ENCODE measurements at places on chromosomes 4 and X.

DNA sequence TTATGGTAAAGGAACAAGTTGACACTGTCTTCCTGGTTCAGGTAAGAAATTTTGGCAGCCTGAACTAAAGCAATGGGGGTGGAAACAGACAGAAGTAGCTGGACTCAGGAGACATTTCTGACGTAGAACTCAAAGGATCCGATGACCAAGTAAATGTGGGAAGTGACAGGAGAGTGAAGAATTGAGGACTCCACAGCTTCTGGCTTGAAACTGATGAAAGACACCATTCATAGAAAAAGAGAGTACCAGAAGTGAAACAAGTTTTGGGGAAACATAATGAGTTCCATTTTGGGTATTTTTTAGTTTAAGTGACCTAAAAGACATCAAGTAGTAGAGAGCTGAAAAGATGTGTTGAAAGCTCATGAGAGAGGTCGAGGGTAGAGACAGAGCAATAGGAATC, 5.7 kb downstream of the FAM120C start:
- no peak for DNase-seq

DNA sequence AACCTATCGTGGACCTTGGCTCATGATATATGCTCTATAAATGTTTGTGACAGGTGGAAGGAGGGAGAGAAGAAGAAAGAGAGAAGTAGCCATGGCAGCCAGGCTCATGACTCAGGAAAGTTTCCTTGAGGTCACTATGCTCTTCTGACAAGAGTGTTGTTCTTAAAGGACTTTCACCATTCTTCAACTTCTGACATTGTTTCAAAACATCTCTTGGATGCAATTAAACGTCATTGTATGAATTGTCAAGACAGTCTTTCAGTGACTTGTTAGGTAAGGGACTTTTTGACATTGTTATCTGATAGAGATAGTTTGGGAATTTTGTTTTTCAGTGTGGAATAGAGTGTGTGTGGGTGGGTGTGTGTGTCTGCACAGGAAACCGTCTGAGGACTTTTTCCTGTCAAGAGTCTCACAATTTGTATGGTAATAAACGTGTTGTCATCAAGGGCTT, 617.0 kb downstream of the MID1IP1 start:
- no peak for DNase-seq

GRCh38 chrX:101764538-101764937, 104.9 kb upstream of the ARMCX2 start:
- DNase-seq = peak; percentile 17

- DNase-seq = no peak
Measured at GRCh38 chr4:6193399-6193798, 7.0 kb downstream of the JAKMIP1 start.

GRCh38 chrX:120823556-120823955, 52.1 kb downstream of the CT47B1 start:
- no peak for DNase-seq

DNA sequence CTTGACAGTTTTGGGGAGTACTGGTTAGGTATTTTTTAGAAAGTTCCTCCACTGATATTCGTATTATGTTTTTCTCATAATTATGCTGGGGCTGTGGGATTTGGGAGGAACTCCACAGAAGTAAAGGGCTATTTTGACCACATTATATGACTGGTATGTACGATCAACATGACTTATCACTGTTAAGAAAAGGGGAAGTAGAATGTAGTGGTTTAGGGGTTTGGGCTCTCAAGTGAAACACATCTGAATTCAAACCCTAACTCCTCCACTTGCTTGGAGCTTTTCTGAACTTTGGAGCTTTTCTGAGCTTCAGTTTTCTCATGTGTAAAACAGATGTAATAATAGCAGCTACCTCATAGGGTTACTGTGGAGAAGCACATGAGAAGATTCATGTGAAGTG, 96.4 kb upstream of the C1GALT1C1 start:
- DNase-seq = no peak

DNA sequence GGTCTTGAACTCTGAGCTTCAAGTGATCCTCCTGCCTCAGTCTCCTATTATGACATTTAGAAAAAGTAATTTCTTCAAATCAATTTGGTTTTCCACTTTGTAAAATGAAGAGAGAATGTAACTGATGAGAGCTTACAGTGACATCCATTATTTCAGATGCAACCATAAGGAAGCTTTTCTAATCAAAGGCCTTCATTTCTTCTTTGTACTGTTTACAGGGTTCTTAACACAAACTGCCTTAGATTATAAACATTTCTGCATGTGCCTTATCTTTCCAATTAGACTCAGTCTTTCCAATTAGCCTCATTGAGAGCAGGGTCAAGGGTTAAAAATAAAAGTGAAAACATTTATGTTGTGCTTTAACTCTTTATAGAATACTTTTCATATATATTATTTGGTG, 71.8 kb downstream of the WWC2 start:
- no peak for DNase-seq

DNA sequence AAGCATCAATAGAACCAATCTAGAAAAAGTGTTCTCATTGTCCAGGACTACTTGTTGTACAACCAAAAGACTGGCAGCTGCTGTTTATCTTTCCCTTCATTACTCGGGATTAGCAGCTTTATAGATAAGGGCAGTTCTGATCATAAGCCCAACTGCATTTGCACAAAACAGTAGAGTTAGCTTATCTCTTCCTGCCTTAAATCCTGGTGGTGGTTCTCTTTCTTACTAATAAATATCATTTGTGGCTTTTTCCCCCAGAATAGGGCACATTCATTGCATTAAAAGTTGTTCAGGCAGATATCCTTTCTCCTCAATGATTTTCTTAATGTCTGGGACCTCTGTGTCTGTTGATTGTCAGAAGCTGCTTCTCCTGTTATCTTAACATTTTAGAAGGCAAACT, 20.2 kb upstream of the RRAGB start:
- DNase-seq = no peak

GRCh38 chrX:51047950-51048349, 137.4 kb downstream of the BMP15 start:
- no peak for DNase-seq

DNA sequence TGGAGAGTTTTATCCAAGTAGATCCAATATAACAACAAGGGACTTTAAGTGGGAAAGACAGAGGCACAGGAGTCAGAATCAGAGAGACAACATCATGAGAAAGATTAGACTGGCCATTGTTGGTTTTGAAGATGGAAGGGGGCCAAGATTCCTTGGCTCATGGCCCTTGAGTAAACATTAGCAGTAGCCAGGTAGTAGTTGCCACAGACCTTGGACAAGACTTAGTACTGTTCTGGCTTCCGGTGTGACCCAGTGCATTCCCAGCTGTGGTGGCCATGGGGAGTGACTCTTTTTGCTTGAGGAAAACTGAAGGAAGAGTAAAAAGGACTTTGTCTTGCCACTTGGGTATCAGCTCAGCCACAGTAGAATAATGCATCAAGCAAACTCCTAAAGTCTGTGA, 462.2 kb upstream of the CPXCR1 start:
- no peak for DNase-seq

DNA sequence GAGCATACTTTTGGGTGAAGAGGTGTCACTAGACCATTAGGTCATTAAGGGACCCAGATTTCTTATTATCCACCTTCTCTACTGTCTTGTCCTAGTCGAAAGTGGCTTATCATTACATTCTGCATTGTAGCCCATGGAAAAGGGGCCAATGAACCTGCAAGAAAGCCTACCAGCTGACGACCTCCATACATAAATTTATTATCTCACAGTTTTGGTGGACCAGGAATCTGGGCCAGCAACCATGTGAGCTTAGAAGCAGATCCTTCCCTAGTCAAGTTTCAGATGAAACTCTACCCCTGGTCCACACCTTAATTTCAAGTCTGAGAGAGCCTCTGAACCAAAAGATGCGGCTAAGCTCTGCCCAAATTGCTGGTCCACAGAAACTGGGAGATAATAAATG, 37.6 kb downstream of the RPS6KA3 start:
- DNase-seq = no peak

DNA sequence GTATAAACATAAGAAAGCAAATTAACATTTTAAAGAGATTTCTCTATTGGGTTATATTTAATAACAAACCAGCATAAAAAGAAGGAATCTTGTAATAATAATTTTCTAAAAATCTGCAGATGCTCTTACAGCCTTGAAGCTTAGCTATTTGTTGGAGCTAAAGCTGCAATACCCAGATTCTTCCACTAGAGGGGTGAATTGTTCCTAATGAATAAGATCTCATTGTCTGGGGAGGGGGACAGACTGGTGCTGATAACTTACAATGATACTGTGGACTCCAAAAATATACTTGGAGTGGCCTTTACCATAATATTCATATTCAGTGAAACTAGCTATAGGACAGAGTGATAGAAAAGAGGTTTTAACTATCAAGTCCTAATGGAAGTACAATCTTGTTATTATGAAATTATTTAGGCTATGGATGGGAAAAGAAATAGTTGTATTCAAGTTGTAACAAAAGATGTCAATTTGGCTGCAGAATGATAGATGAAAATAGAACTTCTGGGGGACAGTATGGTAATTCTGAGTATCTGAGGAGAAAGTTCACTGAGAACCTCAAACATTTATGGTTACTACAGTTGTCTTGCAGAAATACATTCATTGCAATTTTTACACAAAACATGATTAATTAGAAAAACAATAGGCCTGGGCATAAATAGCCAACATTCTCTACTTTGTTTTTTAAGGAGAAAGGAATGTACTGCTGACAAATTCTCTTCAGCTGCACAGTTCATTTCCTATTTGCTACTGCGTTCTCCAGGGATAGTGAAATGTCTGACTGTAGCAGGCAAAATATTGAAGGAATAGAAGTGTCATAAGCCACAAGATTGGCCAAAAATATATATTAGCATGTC, 443.3 kb downstream of the GBA3 start:
- peak; percentile 20 for DNase-seq

- DNase-seq = no peak
Measured at GRCh38 chr4:175674219-175674618, 137.8 kb downstream of the GPM6A start.

GRCh38 chr4:184099535-184099966, 118.1 kb downstream of the ENPP6 start:
- no peak for DNase-seq

- no peak for DNase-seq
Measured at GRCh38 chrX:107559506-107559905, 68.8 kb upstream of the PRPS1 start.

GRCh38 chr4:104128031-104128849, 366.5 kb downstream of the CXXC4 start:
- no peak for DNase-seq

DNA sequence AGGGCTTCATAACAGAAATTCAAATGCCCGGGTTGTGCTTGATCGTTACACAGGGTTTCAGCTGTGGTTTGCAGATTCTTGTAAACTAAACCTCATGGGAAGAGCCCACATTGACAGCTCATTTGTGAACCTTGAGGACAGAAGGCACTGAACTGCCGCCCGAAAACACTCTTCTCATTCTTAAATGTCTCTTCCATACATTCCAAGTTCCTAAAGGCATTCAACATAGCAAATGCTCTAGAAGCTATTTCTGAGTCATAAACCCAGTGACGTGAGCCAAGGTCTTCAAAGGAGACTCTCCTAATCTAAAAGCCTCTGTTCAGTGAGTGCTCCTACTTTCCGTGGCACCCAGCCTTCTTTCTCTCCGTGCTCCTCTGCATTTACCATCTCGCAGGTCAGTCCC, 737.8 kb upstream of the FRG1 start:
- peak; percentile 49 for DNase-seq

DNA sequence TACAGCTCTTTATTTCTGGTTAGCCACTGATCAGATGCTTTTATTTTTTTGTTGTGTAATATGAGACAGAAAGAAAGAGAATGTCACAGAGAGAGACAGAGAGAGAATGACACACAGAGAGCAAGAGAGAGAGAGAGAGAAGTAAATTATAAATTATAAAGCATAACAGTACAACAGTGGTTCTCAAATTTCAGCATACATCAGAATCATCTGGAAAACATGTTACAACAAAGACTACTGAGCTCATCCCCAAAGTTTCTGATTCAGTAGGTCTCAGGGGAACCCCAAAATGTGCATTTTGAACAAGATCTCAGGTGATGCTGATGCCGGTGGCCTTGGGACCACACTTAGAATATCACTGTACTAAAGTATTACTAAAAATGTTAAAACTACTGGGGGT, 245.8 kb upstream of the DIAPH2 start:
- DNase-seq = no peak

DNA sequence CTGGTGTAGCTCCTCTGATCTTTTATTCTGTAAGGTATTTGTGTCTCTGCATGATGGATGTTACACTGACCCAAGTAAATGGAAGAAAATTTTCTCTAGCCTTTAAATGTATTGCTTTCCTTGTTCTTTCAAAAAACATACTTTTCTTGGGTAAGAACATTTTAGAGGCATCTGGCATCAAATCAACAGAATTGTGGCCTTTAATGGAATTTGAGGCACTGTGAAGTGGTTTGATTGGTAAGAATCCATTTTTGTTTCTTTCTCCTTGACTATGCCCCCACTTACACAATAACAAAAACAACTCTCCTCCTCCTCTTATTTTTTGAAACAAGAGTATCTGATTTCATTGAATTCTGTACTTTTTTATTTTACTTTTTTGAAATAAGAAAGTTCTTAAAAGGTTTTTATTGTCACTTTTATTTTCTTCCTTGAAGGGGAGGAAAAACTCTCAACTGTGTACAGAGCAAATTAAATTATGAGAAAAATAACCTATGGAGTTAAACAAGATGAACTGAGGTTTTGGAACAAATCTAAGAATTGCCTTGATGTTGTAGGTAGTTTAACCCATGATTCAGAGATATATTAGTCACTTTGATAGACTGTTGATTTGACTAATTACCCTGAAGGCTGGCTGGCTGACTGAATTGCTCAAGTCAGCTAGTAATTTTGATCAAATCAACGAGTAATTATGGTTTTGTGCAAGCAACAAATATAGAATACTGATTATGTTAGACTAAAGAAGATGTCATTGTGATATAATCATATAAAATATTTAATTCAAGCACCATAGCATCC, 146.4 kb downstream of the FHIP1A start:
- no peak for DNase-seq

- no peak for DNase-seq
Measured at GRCh38 chr4:7864685-7865084, 75.0 kb downstream of the AFAP1 start.

DNA sequence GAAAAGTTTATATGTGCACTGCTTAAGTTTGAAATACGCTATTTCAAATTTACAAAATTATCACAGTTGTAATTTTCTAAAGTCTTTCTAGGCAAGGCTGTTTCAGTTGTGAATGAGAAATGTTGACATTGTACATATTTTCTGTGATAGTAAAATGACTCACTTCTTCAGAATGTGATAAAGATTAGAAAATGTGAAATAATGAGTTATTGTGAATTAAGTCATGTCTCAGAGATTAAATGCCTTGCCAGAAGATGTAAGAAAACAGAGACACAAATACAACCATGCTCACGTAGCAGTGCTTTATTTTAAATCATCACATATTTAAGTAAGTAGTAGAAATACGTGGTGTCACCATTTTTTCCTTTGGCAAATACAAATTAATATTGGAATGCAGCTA, 768 bp downstream of the CLCN4 start:
- no peak for DNase-seq

DNA sequence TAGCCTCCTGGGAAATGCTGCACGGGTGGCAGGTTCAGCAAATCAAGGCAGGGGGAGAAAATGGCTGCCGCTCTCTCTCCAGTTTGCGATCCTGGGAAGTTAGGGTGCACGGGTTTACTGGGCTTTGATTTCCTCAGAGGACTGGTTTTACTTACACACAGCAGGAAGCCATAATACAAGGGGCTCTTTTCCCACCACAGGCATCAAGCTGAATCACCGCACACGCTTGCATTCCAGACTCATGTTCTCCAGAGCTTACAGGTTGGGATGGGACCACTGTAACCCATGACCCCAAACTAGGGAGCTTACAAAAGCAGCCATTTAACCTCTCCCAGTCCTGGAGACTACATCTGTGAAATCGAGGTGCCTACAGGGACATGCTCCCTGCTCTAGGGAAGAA, 159.8 kb downstream of the DHRSX start:
- no peak for DNase-seq

- DNase-seq = no peak
Measured at GRCh38 chrX:2492531-2493218, 8.1 kb downstream of the DHRSX start.

Data from Daoy (cell line).